Myocyte (in vitro differentiated cells): ENCODE measurements at places on chromosomes 2 and 18. TPM values are rescaled to one million over a fixed set of nuclear protein-coding genes. Genes with fewer than 3 reads are reported as not detected.
A peak's percentile ranks its signal among the peaks of the same experiment; 100 is the strongest.

GCA gene
- total RNA-seq, result 1.3 and 2.0 TPM in 2 replicates

VRK2 gene
- total RNA-seq, result 13.8 and 18.6 TPM in 2 replicates

DLGAP1 gene
- total RNA-seq, result 0.75 and 1.4 TPM in 2 replicates

SERPINB3 gene
- total RNA-seq, result not detected in 2 replicates

PTPRN gene
- 0.24 and 0.68 TPM in 2 replicates for total RNA-seq

ADRA2B gene
- total RNA-seq, result not detected in 2 replicates

CELF4 gene
- total RNA-seq, result not detected in 2 replicates

ZC3H6 gene
- 8.8 and 11.7 TPM in 2 replicates for total RNA-seq

C2orf15 gene
- 0.78 TPM in 1 of 2 replicates, not detected in the other for total RNA-seq

ACADL gene
- total RNA-seq, result 0.10 and 0.13 TPM in 2 replicates

CERS6 gene
- total RNA-seq, result 38.0 and 53.4 TPM in 2 replicates

GRCh38 chr2:236177604-236177966 lies 9.4 kb upstream of the GBX2 start:
- no peak for DNase-seq

DNA sequence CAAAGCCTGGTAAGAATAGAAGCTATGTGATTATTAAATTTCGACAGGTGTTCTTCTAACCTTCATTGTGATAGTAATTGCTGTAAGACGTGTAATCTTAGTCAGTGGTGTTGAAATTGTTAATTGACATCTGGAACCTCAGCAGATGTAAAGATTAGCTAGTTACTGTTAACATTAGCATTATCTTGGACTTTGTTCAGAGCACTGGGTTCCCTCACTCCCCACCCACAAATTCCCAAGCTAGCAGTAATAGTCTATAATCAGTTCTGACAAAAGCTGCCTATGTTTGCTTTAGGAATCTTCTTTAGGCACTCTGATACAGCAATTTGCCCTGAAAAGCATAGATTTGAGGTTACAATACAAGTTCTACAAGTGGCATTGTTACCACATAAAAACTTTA lies 233.7 kb downstream of the EN1 start:
- no peak for DNase-seq

DNA sequence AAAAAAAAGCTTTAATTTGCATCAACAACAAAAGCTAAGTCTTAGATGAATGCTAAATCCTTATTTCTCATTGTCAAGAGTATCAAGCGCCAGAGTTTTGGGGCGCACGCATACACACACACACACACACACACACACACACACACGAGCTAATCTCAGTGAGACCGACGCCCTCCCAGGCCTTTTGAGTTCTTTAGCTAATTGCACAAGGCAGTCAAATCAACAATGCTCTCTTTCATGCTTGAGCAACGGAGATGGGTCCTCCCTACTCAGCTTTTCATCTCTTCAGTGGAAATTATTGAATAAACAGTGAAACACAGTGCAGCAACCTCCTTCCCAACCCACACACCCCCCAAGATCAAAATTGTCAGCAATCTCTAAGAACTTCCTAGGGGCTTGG lies 19.2 kb downstream of the GKN1 start:
- DNase-seq, result no peak

DNA sequence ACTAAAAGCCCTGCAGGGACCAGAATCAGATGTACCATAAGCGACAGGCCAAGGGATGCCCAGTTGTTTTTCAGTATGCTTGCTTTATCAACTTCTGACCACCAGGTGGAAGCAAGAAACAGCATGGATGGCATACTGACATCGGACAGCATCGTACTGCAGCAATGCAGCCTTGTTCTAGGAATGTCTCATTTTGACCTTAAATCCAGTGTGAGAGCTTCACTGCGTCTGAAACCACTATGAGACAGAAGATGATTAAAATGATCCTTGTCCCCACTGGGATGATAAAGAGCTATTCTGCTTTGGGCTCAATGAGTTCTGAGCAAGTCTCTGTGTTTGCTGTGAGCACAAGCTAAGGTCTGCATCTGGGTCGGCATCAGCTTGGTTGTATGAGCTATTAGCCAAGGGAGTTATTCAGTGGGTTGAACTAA lies 54.3 kb downstream of the CDK15 start:
- peak; percentile 80 for DNase-seq

DNA sequence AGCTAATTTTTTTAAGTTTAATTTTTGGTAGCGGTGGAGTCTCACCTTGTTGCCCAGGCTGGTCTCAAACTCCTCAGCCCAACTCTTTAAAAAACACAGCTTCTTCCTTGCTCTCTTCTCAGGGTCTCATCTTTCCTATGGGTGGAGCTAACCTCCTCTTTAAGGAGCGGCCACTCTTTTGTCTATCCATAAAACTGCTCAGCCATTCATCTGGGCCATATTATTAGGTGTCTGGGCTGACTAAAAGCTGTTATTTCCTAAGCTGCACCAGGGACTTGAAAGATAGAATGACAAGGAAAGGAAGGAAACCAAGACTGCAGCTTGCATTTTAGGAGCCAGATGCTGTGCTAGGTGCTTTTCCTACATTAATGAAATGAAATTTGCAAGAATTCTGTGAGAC lies 35.8 kb upstream of the THOC1 start:
- no peak for DNase-seq

DNA sequence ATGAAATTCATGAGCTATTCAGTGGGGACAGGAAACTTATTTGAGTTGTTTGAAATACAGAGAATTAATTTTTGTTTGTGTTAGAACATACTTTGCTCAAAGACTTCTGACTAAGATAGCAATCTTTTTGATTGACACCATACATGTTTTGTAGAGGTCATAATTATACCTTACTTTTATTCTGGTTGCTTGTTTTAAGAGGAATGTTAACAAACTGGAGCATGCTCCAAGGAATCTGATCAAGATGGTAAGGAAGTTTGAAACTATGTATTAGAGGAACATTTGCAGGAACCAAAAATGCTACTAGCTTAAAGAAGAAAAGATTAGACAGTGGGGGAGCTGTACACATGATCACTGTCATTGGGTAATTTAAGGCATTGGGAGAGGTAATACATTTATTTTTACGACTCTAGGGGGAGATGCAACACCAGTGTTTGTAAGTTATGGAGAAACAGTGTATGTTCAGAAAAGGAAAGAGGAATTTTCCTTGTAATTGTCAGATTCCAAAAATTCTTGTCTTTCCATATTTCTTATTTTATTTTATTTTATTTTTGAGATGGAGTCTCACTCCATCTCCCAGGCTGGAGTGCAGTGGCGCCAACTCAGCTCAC lies 8.0 kb downstream of the AGFG1 start:
- DNase-seq, result no peak

GRCh38 chr2:111918383-111918806 lies 20.0 kb downstream of the MERTK start:
- no peak for DNase-seq

DNA sequence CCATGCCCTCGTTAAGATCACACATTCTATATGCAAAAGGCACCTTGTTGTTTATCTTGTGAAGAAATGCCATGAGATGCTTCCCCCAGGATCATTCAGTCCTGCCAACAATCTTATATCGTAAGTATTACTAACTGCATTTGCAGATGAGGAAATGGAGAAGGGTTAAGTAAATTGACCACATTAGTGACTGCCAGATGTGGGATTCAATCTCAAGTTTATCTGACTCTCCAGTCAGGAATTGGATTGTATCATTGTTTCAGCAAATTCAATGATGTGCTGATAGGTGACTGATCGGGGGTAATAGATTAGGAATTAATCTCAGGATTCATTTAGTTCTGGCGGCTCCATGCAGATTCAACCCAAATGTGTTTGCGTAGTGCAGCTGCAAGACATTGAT lies 106.2 kb downstream of the CNTNAP5 start:
- no peak for DNase-seq

- no peak for DNase-seq
These were observed 98.4 kb upstream of the NCKAP5 start for GRCh38 chr2:133666621-133667020.

GRCh38 chr2:106736221-106736620 lies 149.7 kb downstream of the ST6GAL2 start:
- no peak for DNase-seq

DNA sequence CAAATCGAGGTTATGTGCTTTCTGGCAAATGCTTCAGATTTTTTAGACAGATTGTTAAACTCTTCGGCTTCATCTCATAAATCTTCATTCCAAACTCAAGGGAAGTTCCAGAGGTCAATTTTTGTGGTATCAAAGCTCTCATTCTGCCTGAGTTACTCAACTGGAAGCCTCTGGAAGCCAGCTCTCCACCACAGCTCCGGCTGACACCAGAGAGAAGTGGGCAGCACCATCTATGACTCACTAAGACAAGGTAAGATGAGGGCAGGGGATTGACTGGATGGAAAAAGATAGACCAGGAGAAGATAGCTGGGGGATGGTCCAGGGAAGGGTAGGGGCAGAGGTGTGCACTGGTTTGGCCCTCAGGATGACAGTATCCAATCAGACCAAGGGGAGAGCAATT lies 137.3 kb upstream of the HNRNPA3 start:
- no peak for DNase-seq

GRCh38 chr2:11132036-11132671 lies 23.1 kb upstream of the SLC66A3 start:
- no peak for DNase-seq

DNA sequence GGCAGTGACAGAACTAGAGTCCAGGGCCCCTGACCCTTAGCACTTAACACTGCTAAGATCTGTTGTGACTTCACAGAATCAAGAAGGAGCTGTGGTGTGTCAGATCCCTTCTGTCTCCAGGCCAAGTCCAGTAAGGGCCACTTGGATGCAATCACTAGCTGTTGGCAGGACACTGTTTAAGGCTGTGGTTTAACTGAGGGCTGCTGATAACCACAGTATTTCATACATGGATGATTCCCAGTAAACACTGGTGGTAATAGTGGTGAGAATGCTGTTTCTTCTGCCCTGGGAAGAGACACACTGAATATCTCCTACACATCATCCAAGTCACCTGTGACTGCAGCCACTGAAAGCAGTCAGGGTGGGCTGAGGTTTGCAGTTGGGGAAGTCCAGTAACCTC lies 77.7 kb upstream of the FBXO11 start:
- DNase-seq, result peak; percentile 78

DNA sequence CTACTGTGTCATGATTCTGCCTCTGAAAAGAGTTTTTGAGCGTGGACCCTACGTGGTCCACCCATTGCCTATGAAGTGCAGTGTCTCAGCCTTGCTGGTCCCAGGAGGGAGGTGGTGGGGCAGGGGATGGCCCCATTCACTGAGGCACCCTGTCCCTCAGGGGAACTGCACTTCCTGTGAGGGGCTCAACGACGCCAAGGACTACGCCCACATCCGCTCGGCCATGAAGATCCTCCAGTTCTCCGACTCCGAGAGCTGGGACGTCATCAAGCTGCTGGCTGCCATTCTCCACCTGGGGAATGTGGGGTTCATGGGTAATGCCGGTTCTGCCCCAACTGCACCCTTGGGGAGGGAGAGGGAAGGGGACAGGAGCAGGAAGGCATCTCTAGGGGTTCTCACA lies 42.5 kb downstream of the MYO7B start:
- no peak for DNase-seq

GRCh38 chr2:17441790-17442189 lies 76.5 kb downstream of the RAD51AP2 start:
- DNase-seq, result no peak

DNA sequence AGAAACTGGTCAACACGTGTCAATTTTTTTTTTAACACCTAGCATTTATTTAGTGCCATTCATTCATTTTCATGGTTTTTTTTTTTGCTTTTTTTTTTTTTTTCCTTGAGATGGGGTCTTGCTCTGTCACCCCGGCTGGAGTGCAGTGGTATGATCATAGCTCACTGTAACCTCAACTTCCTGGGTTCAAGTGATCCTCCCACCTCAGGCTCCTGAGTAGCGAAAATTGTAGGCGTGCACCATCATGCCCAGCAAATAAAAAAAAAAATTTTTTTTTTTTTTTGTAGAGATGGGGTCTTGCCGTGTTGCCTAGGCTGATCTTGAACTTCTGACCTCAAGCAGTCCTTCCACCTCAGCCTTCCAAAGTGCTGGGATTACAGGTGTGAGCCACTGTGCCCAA lies 21.1 kb downstream of the USP14 start:
- no peak for DNase-seq

DNA sequence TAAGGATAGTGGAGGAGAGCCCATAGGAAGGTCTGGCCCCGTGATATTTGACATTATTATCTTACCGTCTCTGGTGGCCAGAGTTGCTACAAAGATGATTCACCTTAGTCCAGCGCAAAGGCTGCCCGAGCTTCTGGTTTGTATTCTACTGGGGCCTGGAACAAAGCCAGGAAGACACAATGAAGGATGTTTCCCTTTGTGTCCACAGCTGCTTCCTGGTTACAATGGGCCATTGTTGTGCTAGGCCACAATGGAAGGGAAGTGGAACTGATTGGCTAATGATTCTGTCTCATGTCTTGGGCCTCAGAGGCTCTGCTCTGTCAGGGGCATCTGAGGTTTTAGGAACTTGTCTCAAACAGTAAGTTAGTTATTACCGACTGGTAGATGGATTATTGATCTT lies 132.2 kb downstream of the TDRD15 start:
- peak; percentile 0 for DNase-seq

DNA sequence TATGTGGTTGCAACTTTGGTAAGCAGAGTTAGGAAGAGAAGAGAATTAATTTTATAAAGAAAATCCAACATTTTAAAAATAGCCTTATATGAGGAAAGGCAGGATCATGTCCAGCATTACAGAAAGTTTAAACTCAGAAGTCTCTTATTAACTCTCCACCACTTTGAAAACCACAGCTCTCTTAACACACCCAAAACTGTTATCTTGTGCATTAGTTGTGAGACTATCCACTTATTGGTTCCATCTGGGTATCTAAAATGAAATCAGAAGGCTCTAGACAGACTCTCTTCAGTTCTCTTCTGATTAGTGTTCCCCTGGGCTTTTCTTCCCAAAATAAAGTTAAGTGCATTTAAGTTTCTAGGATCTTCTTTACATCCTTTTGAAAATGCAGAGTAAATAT lies 251.5 kb downstream of the TXNL1 start:
- no peak for DNase-seq

DNA sequence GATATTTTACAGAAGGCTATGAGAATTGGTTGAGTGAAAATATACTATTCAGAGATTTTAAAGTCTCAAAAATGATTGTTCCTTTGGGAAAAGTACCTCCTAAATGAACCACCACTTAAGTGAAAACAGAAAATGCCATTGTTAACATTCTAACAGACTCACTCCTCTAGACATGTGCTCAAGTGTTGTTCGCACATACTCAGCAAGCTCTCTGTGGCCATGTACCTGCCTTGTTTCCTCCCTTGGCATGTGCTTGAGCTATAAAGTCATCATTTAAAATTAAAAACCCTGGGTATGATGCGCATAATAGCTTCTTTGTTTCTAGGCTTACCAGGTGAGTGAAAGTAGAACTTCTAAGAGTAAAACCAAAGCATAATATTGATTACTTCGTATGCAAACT lies 343.2 kb upstream of the VRK2 start:
- no peak for DNase-seq

DNA sequence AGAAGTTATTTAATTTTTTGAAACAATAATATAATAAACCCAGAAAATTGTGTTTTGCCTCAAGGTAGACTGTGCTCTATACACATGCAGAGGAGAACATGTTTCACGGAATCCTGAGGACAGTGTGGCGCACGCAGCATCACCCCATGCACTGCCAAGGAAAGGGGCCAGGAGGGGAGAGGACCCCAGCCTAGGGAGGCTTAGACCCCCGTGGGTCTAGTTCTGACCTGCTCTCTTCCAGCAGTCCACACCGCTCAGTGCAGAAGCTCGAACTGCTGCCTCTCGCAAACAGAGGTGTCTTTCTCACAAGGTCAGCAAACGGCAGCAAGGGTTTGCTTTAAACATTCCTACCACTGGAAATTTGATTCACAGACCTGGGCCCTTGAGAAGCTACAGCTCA lies 51.5 kb upstream of the KIDINS220 start:
- no peak for DNase-seq

GRCh38 chr2:68432696-68433658 lies 34.1 kb downstream of the FBXO48 start:
- DNase-seq, result no peak

GRCh38 chr2:128360711-128361110 lies 42.0 kb upstream of the HS6ST1 start:
- no peak for DNase-seq
